ENCODE measurements at places on chromosomes 4 and X. TPM values are rescaled to one million over a fixed set of nuclear protein-coding genes. Genes with fewer than 3 reads are reported as not detected.

The DCAF8L2 gene
- not detected for total RNA-seq

The ANKRD50 gene
- total RNA-seq: 11.7 TPM

The CYTL1 gene
- 1.4 TPM for total RNA-seq

The PCDH19 gene
- total RNA-seq: 5.2 TPM

The LGI2 gene
- total RNA-seq: 6.1 TPM

The NXF2B gene
- total RNA-seq: not detected

The ANXA3 gene
- 49.8 TPM for total RNA-seq
